NCI-H2171 treated with DMSO at 0.1 percent for 48 hours (cell line): ENCODE measurements at places on chromosomes 3 and 15.

- peak; percentile 8 for DNase-seq
Observed at GRCh38 chr3:3127432-3128010, 781 bp downstream of the TRNT1 start.

- peak; percentile 25 for DNase-seq
Observed at GRCh38 chr15:86066174-86066834, 13.4 kb upstream of the AGBL1 start.

DNA sequence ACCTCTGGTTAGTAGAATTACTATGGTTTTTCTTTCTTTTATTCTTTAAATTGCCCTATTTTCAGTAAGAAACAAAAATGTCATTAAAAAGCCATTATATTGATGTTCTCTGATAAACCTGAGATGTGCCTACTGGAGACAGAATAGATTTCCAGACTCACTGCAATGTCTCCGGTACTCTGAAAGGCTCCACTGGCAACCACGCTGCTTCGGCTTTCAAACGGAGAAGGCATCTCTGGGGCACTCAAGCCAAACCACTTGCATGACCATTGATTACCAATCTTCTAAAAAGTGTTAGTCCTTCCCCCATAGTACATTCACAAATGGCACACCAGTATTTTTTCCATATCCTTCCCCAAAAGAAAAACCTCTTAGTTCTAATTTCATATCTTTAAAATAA lies 82.6 kb downstream of the CBLB start:
- no peak for DNase-seq

DNA sequence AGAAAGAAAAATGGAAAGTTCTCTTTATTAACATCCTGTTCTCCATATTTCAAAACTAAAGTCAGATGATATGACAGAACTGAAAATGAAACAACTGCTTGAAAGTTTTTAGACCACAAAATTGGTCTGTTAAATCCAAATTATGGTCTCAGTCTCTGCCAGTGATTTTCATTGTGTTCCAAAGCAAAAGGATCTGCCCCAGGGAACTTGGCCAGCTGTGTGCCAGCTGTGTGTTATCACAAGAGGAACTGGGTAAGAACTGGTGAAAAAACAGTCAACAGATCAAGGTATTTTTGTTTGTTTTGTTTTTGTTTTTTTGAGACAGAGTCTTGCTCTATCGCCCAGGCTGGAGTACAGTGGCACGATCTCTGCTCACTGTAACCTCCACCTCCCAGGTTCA lies 323.3 kb downstream of the CTNNB1 start:
- no peak for DNase-seq

GRCh38 chr15:86263230-86263629 lies 183.6 kb downstream of the AGBL1 start:
- no peak for DNase-seq

DNA sequence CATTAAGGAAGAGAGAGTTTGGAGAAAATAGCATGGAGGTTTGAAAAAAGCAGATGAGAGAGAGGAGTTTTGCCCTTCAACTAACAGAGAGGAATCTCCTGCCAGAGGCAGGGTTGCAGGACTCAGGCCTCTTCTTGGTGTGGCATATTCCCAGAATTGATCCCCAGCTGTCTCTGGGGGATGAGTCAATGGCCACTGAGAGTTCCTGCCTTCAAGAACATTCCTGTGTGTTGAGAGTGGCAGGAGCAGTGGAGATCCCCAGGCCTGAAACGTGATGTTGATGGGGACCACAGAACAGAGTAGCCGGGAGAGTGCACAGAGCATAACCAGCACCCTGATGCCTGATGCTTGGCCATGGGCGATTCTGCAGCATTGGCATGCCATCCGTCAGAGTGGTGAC lies 348.4 kb upstream of the THBS1 start:
- no peak for DNase-seq

DNA sequence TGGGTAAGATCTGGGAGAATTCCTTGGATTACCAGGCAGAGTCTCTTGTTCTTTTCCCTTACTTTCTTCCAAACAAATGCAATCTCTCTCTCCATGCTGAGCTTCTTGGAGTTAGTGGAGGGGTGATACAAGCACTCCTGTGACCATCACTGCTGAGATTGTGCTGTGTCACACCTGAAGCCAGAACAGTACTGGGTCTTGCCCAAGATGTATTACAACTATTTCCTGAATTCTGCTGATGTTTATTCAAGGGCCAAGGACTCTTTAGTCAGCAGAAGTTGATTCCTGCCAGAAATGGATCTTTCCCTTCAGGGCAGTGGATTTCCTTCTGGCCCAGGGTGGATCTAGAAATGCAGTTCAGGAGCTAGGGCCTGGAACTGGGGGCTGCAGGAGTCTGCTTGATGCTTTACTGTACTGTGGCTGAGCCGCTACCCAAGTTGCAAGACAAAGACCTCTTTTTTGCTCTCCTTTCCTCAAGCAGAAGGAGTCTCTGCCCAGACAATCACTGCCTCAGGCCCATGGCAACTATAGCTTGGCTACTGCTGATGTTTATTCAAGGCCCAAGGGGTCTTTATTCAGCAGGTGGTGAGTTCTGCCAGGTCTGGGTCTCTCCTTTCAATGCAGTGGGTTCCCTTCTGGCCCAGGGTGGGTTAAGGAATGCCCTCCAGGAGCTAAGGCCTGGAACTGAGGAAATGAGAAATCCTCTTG lies 98.8 kb downstream of the SH3GL3 start:
- DNase-seq: no peak

DNA sequence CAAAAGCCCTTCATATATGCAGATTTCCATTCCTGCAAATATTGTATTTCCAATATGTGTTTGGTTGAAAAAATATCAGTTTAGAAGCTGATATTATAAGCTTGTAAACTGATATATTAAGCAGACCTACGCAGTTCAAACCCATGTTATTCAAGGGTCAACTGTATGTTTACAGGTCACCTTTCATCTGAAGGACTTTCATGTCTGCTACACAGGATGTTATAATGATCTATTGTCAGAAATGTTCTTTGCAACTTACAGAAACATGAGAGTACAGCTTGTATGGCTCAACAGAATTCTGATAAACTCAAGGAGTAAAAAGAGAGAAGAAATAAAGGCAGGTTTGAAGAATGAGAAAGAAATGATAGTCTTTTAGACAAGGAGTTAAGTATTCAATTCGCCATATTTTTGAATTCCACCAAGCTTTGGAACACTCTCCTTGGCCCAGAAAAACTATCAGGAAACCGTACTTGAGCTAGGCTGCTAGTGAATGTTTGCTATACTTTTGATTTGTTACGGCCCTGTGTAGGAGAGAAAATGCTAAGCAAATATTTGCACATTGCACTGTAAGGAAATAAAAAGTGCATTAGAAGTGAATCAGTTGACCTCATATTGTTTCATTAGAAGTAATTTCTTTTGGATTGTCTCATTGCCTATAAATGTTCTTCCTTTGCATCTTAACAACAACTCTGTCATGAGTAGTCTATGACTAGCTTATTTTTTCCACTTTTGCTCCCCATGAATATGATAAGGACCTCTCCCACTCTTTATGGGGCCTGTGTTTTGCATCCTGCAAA lies 81.2 kb downstream of the NEK11 start:
- no peak for DNase-seq

DNA sequence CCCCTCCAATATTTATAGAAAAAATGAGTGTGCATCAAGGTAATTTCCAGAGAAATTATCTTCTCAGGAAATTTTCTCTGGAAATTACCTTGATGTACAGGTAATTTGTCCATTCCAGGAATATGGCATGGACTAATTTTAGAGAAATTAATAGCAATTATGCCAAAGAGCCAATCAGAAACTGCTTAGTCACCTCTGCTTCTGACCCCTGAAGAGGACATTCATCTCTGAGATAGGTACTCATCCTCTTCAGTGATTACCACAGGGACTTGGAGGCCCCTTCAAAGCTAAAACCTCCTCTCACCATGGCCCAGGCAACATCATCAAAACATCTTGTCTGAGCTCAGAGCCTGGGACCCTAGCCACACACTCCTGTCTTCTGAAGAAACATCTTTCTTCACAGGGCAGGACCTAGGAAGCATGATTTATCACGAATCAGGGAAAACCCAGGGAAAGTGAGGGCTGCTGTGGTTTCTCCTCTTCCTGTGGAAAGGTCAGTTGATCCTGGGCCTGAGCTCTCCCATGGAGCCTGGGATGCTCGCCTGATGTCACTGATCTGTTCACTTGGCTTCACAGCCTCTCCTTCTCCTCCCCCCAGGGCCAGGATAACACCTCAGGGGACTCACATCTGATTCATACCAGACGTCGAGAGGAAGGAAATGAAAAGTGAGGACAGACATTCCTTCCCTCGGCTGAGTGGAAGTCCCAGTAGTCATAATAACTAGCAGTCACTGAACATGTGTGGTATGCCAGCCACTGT lies 210.5 kb downstream of the DTWD1 start:
- DNase-seq: no peak

DNA sequence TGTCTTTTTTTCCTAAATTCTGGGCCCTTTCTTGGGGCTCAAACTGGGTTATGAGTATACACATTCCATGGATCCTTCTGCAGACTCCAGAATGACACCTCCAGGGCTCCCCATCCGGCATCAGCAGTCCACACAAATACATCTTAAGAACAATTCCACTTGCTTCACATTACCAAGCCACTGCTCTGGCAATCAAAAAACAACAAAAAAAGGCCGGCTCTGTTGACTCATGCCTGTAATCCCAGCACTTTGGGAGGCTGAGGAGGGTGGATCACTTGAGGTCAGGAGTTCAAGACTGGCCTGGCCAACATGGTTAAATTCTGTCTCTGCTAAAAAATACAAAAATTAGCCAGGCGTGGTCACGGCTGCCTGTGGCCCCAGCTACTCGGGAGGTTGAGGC lies 49.9 kb upstream of the LPP start:
- DNase-seq: no peak

- no peak for DNase-seq
Observed at GRCh38 chr3:30400926-30401325, 205.5 kb upstream of the TGFBR2 start.

GRCh38 chr3:46893763-46894162 lies 16.2 kb downstream of the PTH1R start:
- no peak for DNase-seq

DNA sequence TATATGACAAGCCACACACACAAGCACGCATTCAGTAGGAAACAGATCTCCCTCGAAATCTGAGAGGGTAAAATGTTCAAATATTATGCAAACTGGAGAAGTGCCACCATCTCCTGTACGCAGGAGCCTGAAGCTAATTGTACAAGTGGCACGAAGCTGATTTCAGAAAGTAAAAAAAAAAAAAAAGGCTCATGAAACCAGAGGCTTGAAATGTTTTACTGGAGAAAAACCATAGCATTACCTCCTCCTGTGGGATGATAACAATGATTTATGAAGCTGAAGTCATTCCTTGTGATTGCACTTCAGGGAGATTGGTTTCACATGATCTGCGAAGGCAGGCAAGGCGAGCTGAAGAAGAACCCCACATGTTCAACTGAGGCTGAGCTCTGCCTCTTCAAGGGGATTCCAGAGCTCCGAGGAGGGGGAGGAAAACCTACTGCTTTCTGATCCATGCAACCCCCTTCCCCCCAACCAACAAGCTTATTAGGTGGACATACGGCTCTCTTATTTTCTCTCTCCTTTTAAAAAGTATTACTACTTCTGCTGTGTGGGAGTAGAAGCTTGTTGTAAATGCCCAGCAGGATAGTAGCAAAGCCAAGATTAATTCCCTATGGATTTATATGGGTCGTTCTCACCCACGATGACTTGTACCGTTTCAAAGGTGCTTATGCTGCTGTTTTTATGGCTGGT lies 101.1 kb downstream of the GREM1 start:
- peak; percentile 55 for DNase-seq

DNA sequence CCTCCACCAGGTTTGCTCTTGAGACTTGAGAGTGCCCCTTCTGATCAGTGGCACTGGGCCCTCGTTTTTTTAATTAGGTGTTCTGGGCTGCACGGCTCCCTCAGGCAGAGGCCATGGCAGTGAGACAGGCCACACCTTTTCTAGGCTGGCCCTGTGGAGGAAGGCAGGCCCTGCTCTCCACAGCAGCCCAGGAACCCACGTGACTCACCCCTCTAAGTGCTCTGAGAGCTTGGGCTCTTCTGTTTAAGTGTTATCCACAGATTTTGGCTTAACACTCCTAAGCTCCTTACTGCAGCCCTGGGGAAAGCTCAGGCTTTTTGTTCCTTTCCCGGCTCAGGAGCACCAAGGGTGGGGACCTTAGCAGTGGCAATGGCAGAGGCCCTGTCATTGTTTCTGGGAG lies 463.2 kb upstream of the GBE1 start:
- no peak for DNase-seq

- no peak for DNase-seq
Observed at GRCh38 chr3:147372525-147373027, 33.8 kb downstream of the ZIC4 start.

DNA sequence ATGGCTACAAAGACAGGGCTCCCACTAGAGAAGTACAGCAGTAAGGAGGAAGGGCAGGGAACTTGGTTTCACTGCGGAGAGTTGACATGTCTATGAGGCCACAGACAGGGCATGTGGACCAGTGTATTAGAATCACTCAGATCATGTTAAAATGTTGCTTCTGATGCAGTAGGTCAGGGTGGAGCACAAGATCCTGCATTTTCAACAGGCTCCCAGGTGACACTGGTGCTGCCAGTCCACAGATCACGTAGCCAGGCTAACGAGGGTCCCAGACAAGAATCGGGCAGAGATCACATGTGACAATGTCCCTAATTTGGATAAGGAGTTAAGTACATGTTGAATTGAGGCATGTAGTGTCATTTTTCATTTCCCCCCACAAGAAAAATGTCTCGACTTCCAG lies 73.6 kb downstream of the SPSB4 start:
- DNase-seq: no peak

GRCh38 chr15:80739919-80740318 lies 39.3 kb upstream of the CEMIP start:
- DNase-seq: no peak

DNA sequence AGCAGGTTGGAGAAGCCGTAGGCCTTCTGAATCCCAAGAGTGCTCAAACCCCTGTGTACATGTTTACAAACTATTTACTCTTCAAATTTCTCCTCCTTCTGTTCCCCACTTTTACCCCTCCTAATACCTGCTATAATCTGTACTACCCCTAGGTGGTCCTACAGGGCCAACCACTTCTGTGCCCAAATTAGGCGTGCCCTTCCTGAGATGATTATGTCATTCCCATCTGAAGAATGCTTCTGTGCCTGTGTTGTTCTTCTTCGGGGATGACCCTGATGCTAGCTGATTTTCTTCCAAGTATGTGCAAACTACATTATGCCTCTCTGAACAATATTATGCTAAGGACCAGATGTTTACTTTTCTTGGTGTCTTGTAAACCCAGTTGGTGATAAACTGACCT lies 20.5 kb downstream of the RBP2 start:
- DNase-seq: peak; percentile 76

- DNase-seq: no peak
Observed at GRCh38 chr3:90016555-90016954, 909.1 kb downstream of the EPHA3 start.
